MG63 (cell line): ENCODE measurements at places on chromosomes 6 and 20. TPM values are rescaled to one million over a fixed set of nuclear protein-coding genes. Genes with fewer than 3 reads are reported as not detected.

The MATN4 gene
- total RNA-seq: not detected in 2 replicates

The TFAP2C gene
- total RNA-seq: 1.6 and 2.6 TPM in 2 replicates

The PRPF6 gene
- total RNA-seq: 96.5 and 126 TPM in 2 replicates

The TUBE1 gene
- 23.5 and 57.3 TPM in 2 replicates for total RNA-seq

DNA sequence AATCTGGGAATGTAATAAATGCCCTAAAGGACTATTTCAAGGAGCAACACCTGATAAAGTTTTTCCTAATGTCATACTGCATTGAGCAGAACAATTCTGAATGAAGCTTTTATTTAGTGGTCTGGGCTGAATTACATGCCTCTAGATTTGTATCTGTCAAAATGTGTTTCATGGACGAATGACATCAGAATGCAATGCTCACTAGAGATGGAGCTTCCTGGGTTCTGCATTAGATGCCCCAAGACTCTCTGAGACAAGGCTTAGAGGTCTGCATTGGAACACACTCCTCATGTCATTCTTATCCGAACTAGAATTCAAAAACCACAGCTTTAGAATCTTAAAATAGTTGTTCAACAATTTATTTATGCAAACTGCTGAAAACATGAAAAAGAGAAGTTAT lies 62.0 kb downstream of the SYNE1 start:
- no peak for DNase-seq

DNA sequence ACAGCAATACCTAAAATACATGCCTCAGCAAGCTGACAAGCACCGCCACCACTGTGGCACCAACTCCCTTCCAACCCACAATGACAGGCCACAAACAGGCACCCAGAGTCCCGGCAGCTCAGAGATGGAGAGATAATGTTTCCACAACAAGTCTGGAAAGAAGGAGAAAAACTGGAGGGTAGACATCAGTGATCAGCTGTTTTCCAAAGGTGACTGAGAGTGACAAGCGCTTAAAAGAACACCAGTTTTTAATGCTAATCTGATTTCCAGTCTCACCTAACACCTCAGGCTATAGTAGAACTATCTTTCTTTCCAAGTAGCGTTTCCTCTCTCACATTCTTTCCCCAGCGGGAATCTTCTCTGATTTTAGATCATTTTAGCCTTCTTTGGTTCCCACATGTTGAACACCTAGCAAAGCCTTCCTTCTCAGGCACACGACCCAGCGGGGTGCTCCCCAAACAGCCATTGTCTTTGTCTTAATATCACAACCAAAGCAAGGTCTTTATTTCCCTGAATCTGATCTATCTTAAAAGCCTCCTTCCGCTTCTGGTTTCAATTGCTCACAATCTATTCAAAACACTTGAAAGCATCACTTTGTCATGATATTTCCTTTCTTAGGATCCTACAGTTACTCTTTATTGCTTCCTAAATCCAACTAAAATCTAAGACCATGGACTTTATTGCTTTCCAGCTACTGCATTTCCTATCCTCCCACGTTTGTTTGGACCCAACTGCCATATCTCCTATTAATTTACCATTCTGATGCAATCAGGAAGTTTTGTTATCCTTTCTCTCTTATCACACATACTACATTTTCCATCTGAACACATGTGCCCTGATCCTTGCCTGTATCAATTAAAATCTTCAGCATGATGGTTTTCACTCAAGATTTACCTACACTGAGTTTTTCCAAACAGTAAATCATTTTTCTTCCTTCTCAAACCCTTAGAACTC lies 282.7 kb downstream of the ADGB start:
- no peak for DNase-seq

DNA sequence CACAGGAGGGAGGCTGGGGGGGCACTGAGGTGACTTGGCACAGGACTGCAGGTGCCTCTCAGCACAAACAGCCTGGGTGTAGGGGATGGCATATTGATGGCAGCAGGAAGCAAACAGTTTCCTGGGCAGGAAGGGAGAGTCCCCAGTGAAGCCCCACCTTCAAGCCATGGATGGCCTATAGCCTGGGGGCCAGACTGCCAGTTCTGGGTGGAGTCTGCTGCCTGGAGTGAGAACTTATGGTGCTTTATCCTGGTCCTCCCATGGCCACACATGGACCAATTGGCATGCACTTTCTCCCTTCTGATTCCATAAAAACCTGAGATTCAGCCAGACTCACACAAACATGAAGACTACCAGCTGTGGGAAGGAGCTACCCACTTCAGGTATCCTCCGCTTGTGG lies 115.2 kb upstream of the NRN1 start:
- DNase-seq: no peak

GRCh38 chr20:37636977-37637376 lies 56.9 kb upstream of the CTNNBL1 start:
- DNase-seq: no peak

DNA sequence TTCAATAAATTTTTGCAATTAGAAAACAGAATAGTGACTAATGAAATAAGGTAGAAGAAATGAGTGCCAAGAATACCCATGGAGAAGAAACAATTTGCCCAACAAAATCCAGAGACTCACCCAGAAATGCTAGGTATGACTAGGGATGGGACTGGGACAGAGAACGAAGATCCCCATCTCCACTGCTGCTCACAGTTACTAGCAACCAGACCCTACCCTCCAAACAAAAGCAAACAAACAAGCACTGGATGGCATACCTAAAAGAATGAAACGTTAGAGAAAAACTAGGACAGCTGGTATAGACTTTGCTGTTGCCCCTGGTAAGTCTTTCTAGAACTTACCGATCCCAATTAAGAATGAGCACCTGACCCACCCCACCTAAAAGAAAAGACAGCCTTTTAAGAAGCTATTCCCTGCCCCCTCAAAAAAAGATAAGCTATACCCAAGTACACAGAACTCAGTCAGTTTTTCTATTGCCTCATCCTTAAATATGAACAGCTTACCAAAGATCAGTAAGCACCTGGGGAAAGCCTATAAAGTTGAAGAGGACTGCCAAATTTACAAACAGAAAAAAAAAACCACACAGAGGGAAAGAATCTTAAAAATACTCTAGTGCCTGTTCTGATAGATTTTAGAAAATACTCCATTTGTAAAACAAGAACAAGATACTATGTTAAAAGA lies 31.7 kb downstream of the REPS1 start:
- no peak for DNase-seq
